ENCODE measurements at places on chromosomes 1 and 21.

GRCh38 chr1:32902535-32902920 lies 1.3 kb upstream of the TMEM54 start:
- DNase-seq = no peak

GRCh38 chr21:36422279-36423098 lies 37.3 kb downstream of the CHAF1B start:
- DNase-seq = no peak

GRCh38 chr1:101295209-101295608 lies 58.4 kb downstream of the S1PR1 start:
- no peak for DNase-seq

GRCh38 chr1:232292239-232292638 lies 337.7 kb downstream of the SIPA1L2 start:
- no peak for DNase-seq

DNA sequence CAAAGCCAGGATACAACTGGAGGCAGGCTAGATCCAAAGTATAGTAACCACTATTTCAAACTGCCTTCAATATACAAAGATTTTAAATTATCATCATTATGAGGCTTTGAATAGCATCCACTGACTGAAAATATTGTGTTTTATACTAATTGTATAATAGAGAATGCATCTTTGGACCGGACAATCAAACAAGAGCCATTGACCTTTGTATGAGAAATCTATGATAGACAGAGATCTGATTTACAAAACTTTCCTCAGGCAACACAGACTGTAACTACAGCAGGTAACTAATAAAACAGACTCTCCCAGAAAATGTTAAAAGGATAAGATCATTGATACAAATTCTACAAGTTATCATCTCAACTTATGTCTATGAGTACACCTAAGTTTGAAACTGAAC lies 152.9 kb downstream of the DENND1B start:
- DNase-seq = no peak

All from effector CD4-positive, alpha-beta T cell (primary cell).